ENCODE measurements at places on chromosomes 4 and X. TPM values are rescaled to one million over a fixed set of nuclear protein-coding genes. Genes with fewer than 3 reads are reported as not detected.

- no peak for DNase-seq
These were observed 19.9 kb upstream of the TMSB4X start for GRCh38 chrX:12954981-12955380.

The YIPF7 gene
- polyA plus RNA-seq = not detected

The SPIN4 gene
- 1.5 TPM for polyA plus RNA-seq

GRCh38 chr4:54877006-54877405 is 219.2 kb downstream of the KIT start:
- no peak for DNase-seq

DNA sequence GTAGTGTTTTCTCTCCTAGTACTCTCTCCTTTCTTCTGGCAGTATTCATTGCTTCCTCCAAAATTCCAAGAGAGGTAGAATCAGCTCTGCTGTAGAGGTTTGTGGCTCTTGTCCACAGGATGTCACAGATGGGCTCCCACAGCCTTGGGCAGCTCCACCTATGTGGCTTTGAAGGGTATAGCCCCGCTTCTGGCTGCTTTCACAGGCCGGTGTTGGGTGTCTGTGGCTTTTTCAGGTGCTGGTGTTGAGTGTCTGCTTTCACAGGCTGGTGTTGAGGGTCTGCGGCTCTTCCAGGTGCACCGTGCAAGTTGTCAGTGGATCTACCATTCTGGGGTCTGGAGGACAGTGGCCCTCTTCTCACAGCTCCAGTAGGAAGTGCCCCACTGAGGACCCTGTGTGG is 7.9 kb upstream of the AADAT start:
- DNase-seq = no peak
